NCI-H82 (cell line): ENCODE measurements at places on chromosomes 6 and 20.

GRCh38 chr6:129314575-129314974 lies 395.4 kb downstream of the ARHGAP18 start:
- DNase-seq = no peak

DNA sequence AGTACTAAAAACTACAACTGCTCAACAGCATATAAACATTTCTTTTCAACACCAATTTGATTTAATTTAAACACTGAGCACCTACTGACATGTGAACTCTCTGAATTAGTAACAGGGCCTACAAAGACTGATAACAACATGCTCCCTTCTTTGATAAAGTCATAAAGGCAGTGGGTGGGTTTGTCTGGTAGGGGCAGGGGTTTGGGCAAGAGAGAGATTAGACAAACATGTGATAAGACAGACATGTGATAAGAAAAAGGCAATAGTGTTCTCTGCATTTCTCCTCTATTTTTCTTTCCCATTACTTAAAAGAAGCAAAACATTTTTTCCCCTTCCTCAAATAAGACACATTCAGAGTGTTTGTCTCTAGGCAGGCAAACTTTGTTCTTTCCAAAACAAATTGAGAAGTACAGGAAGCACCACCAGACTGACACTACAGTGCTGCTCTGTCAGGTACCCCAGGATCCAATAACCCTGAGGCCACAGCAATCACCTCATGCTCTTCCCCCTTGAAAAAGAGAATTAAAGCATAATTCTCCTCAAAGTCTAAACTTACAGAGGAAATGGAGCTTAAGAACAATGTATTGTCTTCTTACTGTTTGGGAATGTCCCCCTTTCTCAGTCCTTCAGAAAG lies 11.9 kb downstream of the C6orf52 start:
- no peak for DNase-seq

GRCh38 chr6:35191889-35192288 lies 21.9 kb upstream of the SCUBE3 start:
- DNase-seq = no peak

DNA sequence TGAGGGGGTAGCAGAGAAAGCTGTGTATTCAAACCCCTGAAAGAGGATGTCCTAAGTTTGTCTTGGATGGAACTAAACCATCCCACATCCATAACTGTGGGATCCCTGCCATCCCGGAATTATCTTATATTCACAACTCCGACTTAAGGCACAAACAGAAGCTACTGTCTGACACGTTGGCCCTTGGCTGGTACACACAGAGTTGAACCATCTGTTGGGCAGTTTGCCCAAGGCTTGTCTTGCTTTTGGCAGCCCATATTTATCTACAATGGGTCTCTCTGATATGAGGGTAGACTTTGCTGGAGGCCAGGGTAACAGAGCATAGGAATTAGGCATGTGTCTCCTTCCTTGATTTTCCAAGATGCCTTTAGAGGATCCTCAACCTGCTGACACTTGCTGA lies 116.6 kb upstream of the PROKR2 start:
- DNase-seq = no peak
